ENCODE measurements at places on chromosomes 16 and 17. TPM values are rescaled to one million over a fixed set of nuclear protein-coding genes. Genes with fewer than 3 reads are reported as not detected.

- DNase-seq: no peak
Observed at GRCh38 chr16:4477966-4478365, 1.8 kb downstream of the HMOX2 start.

DNA sequence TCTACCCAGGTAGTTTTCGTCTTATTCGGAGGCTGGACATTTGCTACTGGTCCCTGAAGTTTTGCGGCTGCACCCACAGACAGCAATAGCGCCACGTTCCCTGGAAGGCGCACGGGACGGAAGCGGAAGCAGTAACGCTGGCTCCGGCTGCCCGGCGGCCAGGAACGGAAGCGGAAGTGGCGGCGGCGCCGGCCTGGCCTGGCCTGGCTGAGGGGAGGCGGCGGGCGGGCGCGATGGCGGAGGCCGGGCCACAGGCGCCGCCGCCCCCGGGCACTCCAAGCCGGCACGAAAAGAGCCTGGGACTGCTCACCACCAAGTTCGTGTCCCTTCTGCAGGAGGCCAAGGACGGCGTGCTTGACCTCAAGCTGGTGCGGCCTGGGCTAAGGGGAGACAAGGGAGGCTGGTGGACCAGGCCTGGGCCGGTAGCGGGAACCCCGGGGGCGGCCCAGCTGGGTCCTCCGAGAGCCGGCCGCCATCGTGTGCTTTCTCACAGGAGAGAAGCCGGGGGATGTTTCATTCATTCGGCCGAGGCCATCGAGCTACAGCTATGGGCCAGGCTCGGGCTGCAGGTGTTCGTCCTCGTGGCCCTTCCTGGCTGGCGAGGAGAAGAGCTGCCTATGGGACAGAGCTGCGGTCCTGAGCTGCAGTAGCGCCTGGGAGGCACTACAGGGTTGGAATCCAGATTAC lies at the start of gene E2F4:
E2F4 (plus strand) TSS at position 161 of the 687 bp plus-strand sequence; CDS start at position 234, 73 bp downstream.
- DNase-seq: peak; percentile 94

DNA sequence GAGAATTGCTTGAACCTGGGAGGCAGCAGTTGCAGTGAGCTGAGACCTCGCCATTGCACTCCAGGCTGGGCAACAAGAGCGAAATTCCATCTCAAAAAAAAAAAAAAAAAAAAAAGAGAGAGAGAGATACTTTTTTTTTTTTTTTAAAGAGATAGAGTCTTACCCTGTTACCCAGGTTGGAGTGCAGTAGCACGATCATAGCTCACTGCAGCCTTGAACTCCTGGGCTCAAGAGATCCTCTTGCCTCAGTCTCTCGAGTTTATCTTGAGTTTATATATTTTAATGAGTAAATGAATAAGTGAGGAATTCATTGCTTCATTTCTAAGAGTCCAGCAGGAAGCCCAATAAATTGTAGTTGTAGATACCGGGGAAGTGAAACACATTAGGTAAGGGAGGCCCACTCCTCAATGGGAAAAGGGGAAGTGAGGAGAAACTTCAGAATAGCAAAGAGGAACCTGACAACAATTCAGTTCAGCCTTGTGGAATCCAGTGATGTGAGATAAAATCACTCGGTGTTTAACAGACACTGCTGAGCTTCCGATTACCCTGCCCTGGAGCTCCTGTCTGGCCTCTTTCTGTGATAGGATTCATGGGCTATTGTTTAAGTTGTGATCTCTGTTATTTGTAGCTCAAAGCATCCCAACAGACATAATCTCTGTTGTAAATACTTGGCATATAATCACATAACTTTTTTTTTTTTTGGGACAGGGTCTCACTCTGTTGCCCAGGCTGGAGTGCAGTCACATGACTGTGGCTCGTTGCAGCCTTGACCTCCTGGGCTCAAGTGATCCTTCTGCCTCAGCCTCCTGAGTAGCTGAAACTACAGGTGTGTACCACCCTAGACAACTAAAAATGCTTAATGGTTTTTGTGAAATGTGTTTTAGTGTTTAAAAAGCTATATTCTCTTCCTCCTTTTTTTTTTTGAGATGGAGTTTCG lies 15.8 kb upstream of the ITGAM start:
- DNase-seq: no peak

DNA sequence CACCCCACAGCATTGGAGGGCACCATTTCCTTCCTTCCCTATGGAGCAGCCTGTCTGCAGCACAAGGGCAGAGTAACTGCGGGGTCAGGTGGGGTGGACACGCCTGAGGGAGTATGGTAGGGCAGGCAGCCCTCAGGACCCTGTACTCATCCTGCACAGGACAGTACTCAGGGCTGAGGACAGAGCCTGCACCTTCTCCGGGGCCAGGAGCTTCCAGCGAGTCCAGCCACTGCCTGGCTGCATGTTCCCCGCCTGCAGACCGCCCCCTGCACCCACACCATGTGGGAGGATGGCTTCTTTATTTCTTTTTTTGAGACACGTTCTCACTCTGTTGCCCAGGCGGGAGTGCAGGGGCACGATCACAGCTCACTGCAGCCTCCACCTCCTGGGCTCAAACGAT lies 47.6 kb upstream of the CDC42EP4 start:
- no peak for DNase-seq

GRCh38 chr16:87554754-87555427 lies 47.4 kb upstream of the JPH3 start:
- no peak for DNase-seq

DNA sequence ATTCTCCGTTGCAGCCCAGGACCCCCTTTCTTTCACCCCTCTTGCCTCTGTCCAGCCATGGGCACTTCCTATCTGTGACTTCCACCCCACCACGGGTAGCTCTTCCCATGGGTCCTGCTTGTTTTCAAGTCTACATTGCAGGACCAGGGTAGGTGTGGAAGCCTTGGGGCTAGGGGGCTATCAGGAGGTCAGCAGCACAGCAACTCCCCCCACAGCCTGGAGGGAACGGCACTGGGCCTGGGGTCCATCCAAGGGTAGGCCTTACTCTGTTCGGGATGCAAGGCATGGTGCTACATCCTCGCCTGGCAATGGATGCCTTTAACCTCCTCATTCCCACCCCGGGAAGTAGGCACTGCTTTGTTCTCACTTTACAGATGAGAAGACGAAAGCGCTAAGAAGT lies 109.3 kb downstream of the IRX5 start:
- DNase-seq: no peak

- DNase-seq: peak; percentile 79
Observed at GRCh38 chr17:29292992-29293889, 707 bp downstream of the NUFIP2 start.

DNA sequence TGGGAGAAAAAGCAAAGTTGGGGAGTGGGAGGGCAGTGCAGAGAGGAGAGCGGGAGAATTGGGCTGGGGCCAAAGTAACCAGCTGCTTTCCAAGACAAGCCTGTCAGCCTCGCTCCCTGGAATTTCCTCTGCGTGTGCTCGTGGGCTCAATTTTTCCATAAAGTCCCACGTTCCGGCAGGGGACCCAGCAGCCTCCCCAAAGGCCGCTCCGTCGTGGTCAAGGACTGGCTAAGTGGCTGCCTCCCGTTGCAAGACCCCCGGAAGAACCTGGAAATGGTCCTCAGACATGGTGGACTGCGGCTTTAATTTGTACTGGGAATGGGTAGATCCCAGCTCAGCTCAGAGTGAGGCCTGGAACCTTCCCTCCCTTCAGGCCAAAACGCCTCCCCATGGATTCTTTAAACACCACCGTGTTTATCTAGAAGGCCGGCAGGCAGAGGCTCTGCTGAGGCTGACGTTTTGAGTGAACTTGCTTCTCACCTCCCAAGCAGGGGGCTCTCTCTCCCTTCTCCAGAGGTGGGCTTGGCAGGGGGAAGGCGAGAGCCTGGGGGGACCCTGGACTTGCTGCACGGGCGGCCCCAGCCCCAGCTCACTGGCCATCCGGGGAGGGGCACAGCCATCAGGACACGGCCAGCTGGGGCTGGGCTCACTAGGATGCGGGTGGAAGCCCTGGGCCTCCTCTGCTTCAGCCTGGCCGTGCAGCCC lies 190.0 kb downstream of the C16orf95 start:
- no peak for DNase-seq

- DNase-seq: no peak
Observed at GRCh38 chr17:46158323-46159296, 34.6 kb downstream of the KANSL1 start.

DNA sequence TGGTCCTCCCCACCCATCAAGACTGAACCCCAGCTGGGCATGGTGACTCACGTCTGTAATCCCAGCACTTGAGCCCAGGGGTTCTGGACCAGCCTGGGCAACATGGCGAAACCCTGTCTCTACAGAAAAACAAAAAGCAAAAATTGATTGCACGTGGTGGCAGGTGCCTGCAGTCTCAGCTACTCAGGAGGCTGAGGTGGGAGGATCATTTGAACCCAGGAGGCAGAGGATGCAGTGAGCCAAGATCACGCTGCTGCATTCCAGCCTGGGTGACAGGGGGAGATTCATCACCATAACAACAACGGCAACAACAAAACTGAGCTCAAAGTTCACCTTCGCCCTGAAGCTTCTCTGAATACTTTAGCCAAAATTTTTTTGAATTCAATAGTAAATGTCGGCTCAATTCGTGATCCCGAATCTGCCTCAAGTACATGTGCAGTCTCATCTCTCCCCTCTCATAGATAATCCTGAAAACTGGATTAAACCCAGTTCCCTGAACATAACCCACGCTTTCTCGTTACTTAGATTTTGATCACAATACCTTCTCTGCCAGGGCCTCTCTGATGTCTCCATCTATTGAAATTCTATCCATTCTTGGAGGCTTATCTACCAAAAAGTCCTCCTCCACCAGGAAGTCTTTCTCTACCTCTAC lies 13.5 kb upstream of the MYH10 start:
- DNase-seq: no peak

- DNase-seq: peak; percentile 3
Observed at GRCh38 chr17:43967251-43967875, 13.6 kb upstream of the PYY start.

DNA sequence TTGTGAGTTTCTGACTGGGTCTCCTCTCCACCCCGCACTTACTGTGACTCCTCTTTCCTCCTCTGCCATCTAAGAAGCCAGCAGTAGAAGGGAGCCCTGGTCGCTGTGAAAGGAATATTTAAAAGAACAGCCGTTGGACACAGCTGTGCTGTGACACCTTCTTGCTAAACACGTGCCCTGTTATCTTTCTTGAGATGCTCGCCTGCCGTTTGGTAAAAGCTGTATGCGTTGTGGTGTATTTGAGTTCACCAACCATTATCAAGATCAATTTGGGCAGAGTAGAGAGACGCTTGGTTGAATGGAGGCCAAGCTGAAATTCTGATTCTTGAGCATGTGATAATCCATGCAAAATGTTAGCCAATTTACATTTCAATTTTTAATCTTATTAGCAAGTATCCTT lies 3.8 kb downstream of the GID4 start:
- DNase-seq: no peak

- DNase-seq: no peak
Observed at GRCh38 chr17:50304781-50305404, 30.6 kb downstream of the TMEM92 start.

DNA sequence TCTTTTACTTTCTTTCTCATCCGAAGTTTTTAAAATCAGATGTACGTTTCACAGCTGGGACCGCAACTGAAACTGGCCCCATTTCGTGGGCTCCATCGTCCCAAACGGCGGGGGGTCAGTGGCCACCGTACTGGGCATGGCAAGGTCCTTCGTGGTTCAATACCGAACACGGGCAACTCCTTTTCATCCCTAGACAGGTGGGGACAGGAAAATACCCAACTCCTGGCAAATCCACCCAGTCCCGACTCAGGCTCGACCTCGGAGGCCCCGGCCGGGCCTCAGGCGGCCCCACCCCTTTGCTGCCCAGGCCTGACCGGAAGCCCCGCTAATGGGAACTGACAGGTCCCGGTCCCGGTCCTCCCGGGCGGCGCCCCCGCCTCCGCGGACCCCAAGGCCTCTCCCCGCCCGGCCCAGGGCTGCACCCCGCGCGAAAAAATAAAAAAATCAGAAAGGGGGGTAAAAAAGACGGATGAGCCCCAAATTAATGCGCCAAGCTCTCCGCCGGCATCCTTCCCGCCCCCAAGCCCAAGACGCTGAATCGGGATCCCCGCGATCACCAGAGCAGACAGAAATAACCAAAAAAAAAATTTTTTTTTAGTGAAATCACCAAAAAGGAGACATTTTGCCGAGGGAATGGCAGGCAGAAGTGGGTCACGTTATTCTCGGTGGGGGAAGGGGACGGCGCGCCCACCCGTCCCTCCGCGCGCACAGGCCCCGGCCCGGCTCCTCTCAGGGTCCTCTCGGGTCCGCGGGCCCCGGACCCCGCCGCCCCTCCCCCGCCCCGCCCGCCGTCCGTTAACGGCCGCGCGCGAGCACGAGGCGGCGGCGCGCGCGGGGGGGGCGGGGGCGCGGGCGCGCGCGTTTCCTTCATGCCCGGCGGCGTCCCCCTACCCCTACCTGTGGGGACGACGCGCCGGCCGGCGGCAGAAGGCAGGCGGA lies 562 bp downstream of the ZC3H7A start:
- DNase-seq: peak; percentile 85

DNA sequence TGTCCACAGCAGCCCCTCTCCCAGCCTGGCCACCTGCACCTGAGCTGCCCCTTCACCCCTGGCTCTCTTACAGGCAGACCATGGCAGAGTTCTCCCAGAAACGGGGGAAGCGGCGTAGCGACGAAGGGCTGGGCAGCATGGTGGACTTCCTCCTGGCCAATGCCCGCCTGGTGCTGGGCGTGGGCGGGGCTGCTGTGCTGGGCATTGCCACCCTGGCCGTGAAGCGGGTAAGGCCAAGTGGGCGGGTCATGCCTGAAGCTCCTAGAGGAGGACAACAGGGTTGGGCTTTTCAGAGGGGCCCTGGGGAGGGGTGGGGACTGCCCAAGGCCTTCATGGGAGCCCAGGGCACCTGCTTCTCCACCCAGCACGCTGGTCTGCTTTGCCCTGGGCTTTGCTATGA lies 2.2 kb downstream of the MIEF2 start:
- DNase-seq: peak; percentile 72

- peak; percentile 50 for DNase-seq
Observed at GRCh38 chr17:30379303-30379902, 676 bp downstream of the CPD start.

- DNase-seq: no peak
Observed at GRCh38 chr16:10584981-10585438, 4.6 kb upstream of the EMP2 start.

DNA sequence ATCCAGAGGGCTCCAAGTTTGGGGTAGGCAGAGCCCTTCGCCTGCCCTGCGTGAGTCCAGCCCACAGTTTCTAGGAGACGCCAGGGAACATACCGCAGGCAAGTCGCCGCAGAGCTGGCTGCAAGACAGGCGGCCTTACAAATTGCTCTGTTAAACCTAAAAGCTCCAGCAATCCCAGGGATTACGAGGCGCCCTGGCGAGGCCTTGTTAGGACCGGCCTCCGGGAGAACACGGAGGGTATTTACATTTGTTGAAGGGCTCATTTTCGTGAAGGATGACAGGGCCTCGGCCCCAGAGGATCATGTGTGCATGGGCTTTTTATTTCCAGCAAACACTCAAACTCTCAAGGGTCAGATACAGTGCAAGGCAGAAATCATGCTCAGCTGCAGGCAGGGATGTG lies 77.6 kb upstream of the FOXF1 start:
- no peak for DNase-seq

Gene IKZF3
- 0.22 TPM for total RNA-seq

Gene RTN4RL1
- total RNA-seq: 3.4 TPM

Gene CENPT
- 20.6 TPM for total RNA-seq

Gene MYH11
- total RNA-seq: 14.0 TPM

Gene ARL6IP1
- total RNA-seq: 21.0 TPM

Gene PIRT
- total RNA-seq: not detected

Gene SEPTIN1
- 0.97 TPM for total RNA-seq

Gene CTRB2
- not detected for total RNA-seq

Gene KREMEN2
- not detected for total RNA-seq
